Dorsolateral prefrontal cortex (tissue), 122 donors: ENCODE measurements at places on chromosomes 2 and 18.

DNA sequence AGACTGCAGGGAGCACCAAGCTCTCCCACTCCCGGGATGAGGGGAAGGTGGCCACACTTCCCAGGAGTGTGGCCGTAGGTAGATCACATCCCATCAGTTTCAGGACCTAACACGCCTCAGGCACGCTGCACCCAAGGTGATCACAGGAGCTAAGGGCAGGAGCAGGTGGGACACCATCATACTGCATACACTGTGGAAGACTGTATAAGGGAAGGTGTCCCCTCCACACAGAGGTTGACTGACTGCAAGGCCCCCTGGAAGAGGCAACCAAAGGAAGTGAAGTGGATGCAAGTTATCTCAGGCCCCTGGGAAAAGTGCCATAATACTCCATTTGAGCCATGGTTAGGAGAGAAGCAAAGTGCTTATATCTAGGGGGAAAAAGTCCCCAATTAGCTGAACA lies 351.9 kb upstream of the SMIM21 start:
- DNase-seq, result no peak

GRCh38 chr2:25690058-25690457 lies 16.7 kb upstream of the DTNB start:
- DNase-seq, result no peak

DNA sequence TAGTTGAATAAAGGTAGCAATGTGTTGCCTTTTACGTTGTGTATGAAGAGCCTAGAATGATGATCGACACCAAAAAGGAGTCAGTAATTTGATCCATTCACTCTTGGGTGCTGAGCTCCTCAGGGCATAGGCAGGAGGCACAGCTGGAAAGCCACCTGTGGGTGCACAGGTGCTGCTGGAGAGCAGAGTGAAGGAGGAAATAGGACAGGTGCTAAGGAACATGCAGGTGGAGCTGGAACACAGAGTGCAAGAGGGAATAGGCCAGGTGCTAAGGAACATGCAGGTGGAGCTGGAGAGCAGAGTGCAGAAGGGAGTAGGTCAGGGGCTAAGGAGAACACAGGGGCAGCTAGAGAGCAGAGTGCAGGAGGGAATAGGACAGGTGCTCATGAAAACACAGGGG lies 86.1 kb downstream of the SH3YL1 start:
- DNase-seq, result no peak

GRCh38 chr18:74183130-74183529 lies 34.8 kb downstream of the TIMM21 start:
- no peak for DNase-seq
